ENCODE measurements at places on chromosomes 4 and X. TPM values are rescaled to one million over a fixed set of nuclear protein-coding genes. Genes with fewer than 3 reads are reported as not detected.

Gene IL2
- total RNA-seq: 595 TPM

DNA sequence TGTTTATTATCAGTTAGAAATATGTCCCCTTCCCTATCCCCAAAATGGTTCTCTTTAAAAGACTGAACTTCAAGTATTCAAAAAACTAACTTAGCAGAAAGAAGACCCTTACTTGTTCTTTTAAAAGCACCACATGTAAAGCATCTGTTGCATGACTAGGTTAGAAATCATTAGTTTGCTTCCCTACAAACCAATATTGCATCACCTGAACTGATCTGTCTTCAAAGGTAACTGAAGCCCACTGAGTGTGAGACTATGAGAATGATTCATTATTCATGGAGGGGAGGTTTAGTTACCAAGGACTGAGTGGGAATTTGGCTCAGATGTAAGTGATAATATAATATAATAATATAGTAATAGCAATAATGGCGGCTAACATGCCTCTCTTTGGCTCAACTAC lies 231.7 kb downstream of the SPRY1 start:
- no peak overlapping the region for H3K4me3 ChIP-seq
- H3K27ac ChIP-seq: no peak overlapping the region
- H3K36me3 ChIP-seq: no peaks in the 10 kb centered on the region
- H3K27me3 ChIP-seq: peaks cover 19% of the 10 kb centered on the region
- peaks cover 14% of the 10 kb centered on the region for H3K4me1 ChIP-seq
- no peak for DNase-seq

- no peaks in the 10 kb centered on the region for H3K27me3 ChIP-seq
- H3K36me3 ChIP-seq: no peaks in the 10 kb centered on the region
- no peak overlapping the region for H3K27ac ChIP-seq
- H3K4me3 ChIP-seq: no peak overlapping the region
- H3K4me1 ChIP-seq: no peaks in the 10 kb centered on the region
Measured at GRCh38 chr4:57548856-57549255, 438.7 kb upstream of the IGFBP7 start.

GRCh38 chrX:110435196-110435595 lies 76.5 kb downstream of the RTL9 start:
- no peak for DNase-seq
- H3K27ac ChIP-seq: no peak overlapping the region
- H3K4me1 ChIP-seq: no peaks in the 10 kb centered on the region
- H3K36me3 ChIP-seq: no peaks in the 10 kb centered on the region

Gene DACH2
- not detected for total RNA-seq

DNA sequence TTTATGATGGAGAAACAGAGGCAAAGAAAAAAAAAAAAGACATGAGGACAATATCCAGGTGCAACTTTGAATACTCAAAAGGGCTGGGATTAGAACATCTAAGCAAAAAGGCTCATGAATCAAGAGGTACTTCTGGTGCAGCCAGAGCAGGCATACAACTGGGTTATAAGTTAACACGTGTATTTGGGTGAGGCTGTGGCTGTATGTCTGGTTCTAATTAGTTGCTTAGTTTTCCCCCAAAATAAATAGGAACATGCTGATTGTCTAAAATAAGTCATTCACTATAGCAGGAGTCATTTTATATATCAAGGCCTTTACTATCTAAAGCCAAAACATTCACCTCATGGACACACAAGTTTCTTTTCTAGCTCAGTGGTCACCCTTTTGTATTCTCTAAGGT lies 20.2 kb downstream of the NHS start:
- no peaks in the 10 kb centered on the region for H3K27me3 ChIP-seq
- H3K36me3 ChIP-seq: no peaks in the 10 kb centered on the region

Gene SRPK3
- not detected for total RNA-seq

GRCh38 chrX:71489540-71489939 lies 43.4 kb upstream of the OGT start:
- peaks cover 8% of the 10 kb centered on the region for H3K4me1 ChIP-seq
- no peak for DNase-seq
- no peak overlapping the region for H3K4me3 ChIP-seq

DNA sequence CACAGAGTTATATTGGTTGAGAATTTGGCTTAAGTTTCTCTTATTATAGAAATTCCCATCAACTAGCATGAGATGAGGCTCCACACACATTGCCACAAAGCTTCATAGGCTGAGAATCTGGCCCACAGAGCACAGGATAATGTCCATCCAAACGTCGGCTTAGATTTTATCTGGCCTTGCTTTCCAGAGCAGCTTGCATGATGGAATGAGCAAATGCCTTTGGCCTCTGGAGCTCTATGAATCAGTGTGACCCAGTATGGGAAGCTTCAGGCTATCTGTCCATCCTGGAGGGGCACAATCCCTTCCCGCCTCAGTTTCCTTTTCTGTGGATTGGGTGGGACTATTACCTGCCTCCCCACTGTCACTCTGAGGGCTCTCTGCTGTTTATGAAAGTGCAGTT lies 131.5 kb upstream of the NDP start:
- no peak overlapping the region for H3K4me3 ChIP-seq
- DNase-seq: no peak
- no peaks in the 10 kb centered on the region for H3K36me3 ChIP-seq
- H3K27me3 ChIP-seq: no peaks in the 10 kb centered on the region

DNA sequence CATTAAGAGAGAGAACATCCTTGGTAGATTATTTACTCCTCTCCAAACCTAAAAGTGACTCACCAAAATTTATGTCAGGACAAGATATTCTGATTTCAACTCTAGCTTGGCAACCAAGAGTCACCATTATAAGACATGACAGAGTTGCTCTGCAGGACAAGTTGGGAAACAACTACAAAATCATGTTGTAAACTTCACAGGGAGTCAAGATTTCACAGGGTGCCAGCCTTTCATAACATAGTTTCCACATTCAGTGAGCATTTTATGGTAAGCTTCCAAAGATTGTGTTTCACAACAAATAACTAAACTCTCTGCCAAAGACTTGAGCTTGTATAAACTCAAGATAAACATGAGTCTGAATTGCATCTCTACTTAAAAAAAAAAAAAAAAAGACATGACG lies 121.0 kb upstream of the DIAPH2 start:
- no peaks in the 10 kb centered on the region for H3K36me3 ChIP-seq
- no peak for DNase-seq
- no peaks in the 10 kb centered on the region for H3K27me3 ChIP-seq
- no peaks in the 10 kb centered on the region for H3K4me1 ChIP-seq
- no peak overlapping the region for H3K4me3 ChIP-seq

DNA sequence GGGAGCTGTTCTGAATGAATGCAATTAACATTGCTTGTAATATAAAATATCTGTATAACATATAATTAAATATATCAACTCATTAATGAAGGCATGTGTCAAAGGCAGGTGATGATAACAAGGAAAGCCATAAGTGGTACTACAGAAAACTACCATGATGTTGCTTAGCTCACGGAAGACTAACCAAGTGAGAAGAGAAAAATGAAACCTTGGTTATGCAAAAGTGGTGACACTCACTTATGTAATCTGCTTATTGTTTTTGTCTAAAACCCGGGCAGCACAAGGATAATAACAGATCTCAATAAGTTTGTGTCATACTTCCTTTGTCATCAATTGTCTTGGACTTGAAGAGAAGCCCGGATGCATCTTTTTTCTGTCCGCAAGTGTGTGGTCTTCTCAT lies 156.4 kb downstream of the HS6ST2 start:
- no peaks in the 10 kb centered on the region for H3K36me3 ChIP-seq
- H3K4me3 ChIP-seq: no peak overlapping the region
- DNase-seq: no peak

Gene ASB5
- not detected for total RNA-seq

- peak overlapping the region; percentile 96 for H3K27ac ChIP-seq
- peaks cover 9% of the 10 kb centered on the region for H3K36me3 ChIP-seq
- H3K4me3 ChIP-seq: peak overlapping the region; percentile 93
- no peaks in the 10 kb centered on the region for H3K27me3 ChIP-seq
- peaks cover 38% of the 10 kb centered on the region for H3K4me1 ChIP-seq
Measured at GRCh38 chrX:70455366-70456202, 10.9 kb downstream of the DLG3 start.

GRCh38 chr4:86452924-86453531 lies 93.2 kb upstream of the MAPK10 start:
- no peaks in the 10 kb centered on the region for H3K36me3 ChIP-seq
- no peak overlapping the region for H3K4me3 ChIP-seq

GRCh38 chr4:40966091-40966490 lies 216.3 kb downstream of the NSUN7 start:
- DNase-seq: no peak
- no peak overlapping the region for H3K27ac ChIP-seq
- no peaks in the 10 kb centered on the region for H3K4me1 ChIP-seq
- peaks cover 4% of the 10 kb centered on the region for H3K27me3 ChIP-seq

Gene CLTRN
- total RNA-seq: 0.17 TPM

DNA sequence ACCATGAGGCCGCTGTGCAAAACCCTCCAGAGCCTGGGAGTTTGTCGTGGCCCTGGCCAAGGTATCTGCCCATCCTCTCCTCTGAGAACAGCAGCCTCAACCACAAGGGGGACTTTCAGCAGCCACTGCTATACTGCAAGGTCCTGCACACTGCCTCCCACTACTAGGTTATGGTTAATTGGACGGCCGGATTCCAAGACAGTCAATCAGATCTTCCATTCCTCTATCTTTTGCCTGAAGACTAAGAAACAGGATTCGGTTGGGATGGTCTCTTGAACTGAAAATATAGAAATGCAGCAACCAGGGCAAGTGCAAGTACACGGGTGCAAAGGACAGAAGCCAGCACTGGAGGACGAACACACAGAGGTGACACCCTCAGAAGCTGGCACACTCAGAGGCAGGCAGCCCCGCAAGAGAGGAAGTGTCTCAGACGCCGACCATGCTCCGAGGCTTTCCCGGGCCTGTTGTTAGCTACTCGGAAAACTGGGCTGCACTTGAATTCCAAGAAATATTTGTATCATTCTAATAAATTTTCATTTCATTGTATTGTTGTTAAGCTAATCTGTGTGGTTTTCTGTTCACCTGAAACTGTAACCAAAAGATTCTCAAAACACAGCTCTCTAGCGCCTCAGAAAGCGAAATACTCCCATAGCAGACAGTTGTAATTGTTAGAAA lies 63.3 kb downstream of the AFAP1 start:
- no peaks in the 10 kb centered on the region for H3K27me3 ChIP-seq
- H3K36me3 ChIP-seq: no peaks in the 10 kb centered on the region
- H3K27ac ChIP-seq: peak overlapping the region; percentile 14
- H3K4me1 ChIP-seq: peaks cover 41% of the 10 kb centered on the region
- H3K4me3 ChIP-seq: peak overlapping the region; percentile 58

- no peaks in the 10 kb centered on the region for H3K36me3 ChIP-seq
- H3K27ac ChIP-seq: no peak overlapping the region
- H3K27me3 ChIP-seq: no peaks in the 10 kb centered on the region
- no peak overlapping the region for H3K4me3 ChIP-seq
Measured at GRCh38 chr4:14254252-14254651, 626.7 kb upstream of the BOD1L1 start.

GRCh38 chr4:113828702-113829101 lies 67.2 kb upstream of the CAMK2D start:
- H3K4me1 ChIP-seq: peaks cover 24% of the 10 kb centered on the region
- H3K27ac ChIP-seq: no peak overlapping the region
- H3K36me3 ChIP-seq: no peaks in the 10 kb centered on the region
- H3K4me3 ChIP-seq: no peak overlapping the region

DNA sequence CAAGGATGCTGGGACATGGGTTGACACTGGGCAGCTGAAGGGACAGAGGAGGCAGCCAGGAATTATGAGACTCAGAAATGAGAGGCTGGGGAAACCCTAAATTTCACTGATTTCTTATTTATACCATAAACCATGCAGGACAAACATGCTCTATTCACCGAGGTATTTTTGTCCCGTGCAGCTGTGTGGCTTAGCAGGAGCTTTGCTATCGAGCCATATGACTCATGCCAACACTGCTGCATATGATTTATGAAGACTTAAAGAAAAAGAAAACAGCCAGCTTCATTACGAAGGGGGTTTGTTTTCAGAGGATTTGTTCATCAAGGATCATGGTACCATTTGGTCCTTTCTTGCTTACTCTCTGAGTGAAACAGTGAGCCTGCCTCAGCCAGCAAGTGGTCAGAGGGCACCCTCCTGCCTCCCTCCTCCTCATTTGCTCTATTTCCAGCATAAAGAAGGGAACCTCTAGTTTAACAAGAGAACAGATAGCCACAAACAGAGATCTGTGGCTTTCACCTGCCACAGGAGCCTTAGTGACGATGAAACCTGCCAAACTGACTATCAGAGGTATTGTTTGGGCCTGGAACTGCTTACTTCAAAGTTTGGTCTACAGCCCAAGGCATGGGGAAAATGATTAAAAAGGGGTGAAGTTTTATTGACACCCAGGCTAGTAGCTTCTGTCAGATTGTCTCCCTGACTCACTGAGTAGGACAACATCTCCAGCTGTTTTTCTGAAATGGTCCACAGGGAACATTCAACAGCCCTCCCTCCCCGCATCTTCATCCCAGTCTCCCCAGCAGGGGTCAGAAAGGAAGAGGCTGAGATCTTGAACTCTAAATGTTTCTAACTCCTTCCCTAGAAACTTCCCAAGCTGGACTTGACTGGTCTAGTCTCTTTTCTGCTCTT lies 80.1 kb upstream of the MAML3 start:
- H3K27me3 ChIP-seq: peaks cover 15% of the 10 kb centered on the region
- DNase-seq: no peak
- peaks cover 2% of the 10 kb centered on the region for H3K36me3 ChIP-seq
- H3K4me1 ChIP-seq: peaks cover 32% of the 10 kb centered on the region
- peak overlapping the region; percentile 52 for H3K4me3 ChIP-seq

- no peak for DNase-seq
- no peak overlapping the region for H3K4me3 ChIP-seq
- no peaks in the 10 kb centered on the region for H3K4me1 ChIP-seq
- no peaks in the 10 kb centered on the region for H3K36me3 ChIP-seq
- H3K27me3 ChIP-seq: peaks cover 3% of the 10 kb centered on the region
Measured at GRCh38 chr4:155400893-155401292, 24.1 kb upstream of the MAP9 start.

DNA sequence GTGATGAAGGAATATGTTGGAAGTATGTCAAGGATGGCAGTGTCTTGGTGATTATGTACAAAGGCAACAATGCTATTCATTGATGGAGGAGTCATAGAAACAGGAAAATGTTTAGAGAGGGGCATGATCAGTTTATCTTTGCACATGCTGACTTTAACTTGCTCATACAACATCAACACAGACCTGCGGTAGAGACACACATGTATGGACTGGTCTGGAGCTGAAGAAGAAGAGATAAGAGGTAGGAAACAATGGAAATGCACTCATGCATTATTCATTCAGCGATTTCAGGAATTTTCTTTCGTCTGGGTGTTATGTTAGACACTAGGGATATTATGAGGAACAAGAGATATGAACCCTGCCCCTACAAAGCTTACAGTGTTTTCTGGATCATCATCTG lies 1252.3 kb upstream of the TENM3 start:
- H3K27ac ChIP-seq: no peak overlapping the region
- H3K36me3 ChIP-seq: no peaks in the 10 kb centered on the region
- DNase-seq: no peak
- H3K27me3 ChIP-seq: no peaks in the 10 kb centered on the region
- no peaks in the 10 kb centered on the region for H3K4me1 ChIP-seq

Gene MXRA5
- total RNA-seq: not detected

GRCh38 chr4:30839583-30840520 lies 119.7 kb downstream of the PCDH7 start:
- H3K36me3 ChIP-seq: no peaks in the 10 kb centered on the region
- H3K4me3 ChIP-seq: no peak overlapping the region
- H3K27me3 ChIP-seq: no peaks in the 10 kb centered on the region
- no peak for DNase-seq

- H3K27me3 ChIP-seq: no peaks in the 10 kb centered on the region
- peak overlapping the region; percentile 73 for H3K27ac ChIP-seq
- peak overlapping the region; percentile 94 for H3K4me3 ChIP-seq
- no peak for DNase-seq
- H3K36me3 ChIP-seq: peaks cover 28% of the 10 kb centered on the region
Measured at GRCh38 chr4:184732126-184732525, 1.8 kb downstream of the CENPU start.

- H3K4me1 ChIP-seq: no peaks in the 10 kb centered on the region
- DNase-seq: no peak
- H3K27me3 ChIP-seq: no peaks in the 10 kb centered on the region
- H3K36me3 ChIP-seq: peaks cover 5% of the 10 kb centered on the region
Measured at GRCh38 chr4:146278986-146279385, 64.6 kb downstream of the REELD1 start.

All from activated T-helper 1 cell treated with anti-CD3 and anti-CD28 coated beads, Interleukin-12 subunit alpha, Interleukin-12 subunit beta, Interleukin-2, Interleukin-4 antibody, amounts not matched to agents 30 ng/mL and 10 ng/mL and 1 ng/mL, durations not matched to agents 14 hours and 24 hours and 36 hours (primary cell).